ENCODE measurements at places on chromosomes 5 and 9. TPM values are rescaled to one million over a fixed set of nuclear protein-coding genes. Genes with fewer than 3 reads are reported as not detected.

- no peaks in the 10 kb centered on the region for H3K36me3 ChIP-seq
- H3K27ac ChIP-seq: no peak overlapping the region
- DNase-seq: no peak
- H3K27me3 ChIP-seq: no peaks in the 10 kb centered on the region
- no peaks in the 10 kb centered on the region for H3K4me1 ChIP-seq
- no peak overlapping the region for H3K4me3 ChIP-seq
Observed at GRCh38 chr5:116681334-116682013, 106.9 kb upstream of the SEMA6A start.

GRCh38 chr9:304106-304505, 89.4 kb downstream of the DOCK8 start:
- peaks cover 38% of the 10 kb centered on the region for H3K36me3 ChIP-seq
- no peak for DNase-seq
- peak overlapping the region; percentile 33 for H3K27ac ChIP-seq
- no peaks in the 10 kb centered on the region for H3K27me3 ChIP-seq
- no peak overlapping the region for H3K4me3 ChIP-seq
- peaks cover 4% of the 10 kb centered on the region for H3K4me1 ChIP-seq

DNA sequence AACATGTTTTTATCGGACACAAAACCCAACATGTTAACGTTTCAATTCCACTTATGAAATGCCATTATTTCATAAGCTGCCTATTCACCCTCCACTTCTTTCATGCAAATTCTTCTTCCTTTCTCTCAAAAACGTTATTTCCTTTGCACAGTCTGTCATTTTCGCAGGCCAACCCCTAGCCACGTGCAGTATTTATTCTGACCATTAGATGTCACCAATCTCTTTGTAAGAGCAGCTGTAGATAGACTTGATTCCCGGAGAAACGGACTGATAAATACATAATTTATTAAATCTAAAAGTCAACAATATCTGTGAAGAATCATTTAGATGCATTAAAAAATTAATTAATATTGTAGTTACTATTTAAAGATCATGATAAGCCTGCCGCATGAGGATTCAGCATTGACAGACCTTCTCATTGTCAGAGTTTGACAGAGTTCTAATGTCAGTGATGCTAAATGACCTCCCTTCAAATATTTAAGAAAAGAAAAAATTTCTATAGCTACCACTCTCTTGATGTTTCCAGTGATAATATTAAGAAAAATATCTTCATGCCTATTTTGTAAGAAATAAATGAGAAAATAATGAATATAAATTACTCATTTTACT, 933.6 kb downstream of the CDH12 start:
- no peaks in the 10 kb centered on the region for H3K4me1 ChIP-seq
- DNase-seq: no peak
- H3K4me3 ChIP-seq: no peak overlapping the region
- H3K36me3 ChIP-seq: no peaks in the 10 kb centered on the region
- no peaks in the 10 kb centered on the region for H3K27me3 ChIP-seq

GRCh38 chr9:91071184-91071990, 269.8 kb downstream of the SYK start:
- H3K4me1 ChIP-seq: peaks cover 9% of the 10 kb centered on the region
- DNase-seq: no peak
- no peak overlapping the region for H3K27ac ChIP-seq
- H3K4me3 ChIP-seq: no peak overlapping the region
- H3K27me3 ChIP-seq: no peaks in the 10 kb centered on the region
- no peaks in the 10 kb centered on the region for H3K36me3 ChIP-seq

- no peaks in the 10 kb centered on the region for H3K36me3 ChIP-seq
- H3K4me1 ChIP-seq: no peaks in the 10 kb centered on the region
- no peaks in the 10 kb centered on the region for H3K27me3 ChIP-seq
- no peak overlapping the region for H3K27ac ChIP-seq
- no peak overlapping the region for H3K4me3 ChIP-seq
Observed at GRCh38 chr5:169325273-169325672, 24.3 kb upstream of the SLIT3 start.

GRCh38 chr5:163624431-163624830, 119.0 kb downstream of the MAT2B start:
- no peak overlapping the region for H3K27ac ChIP-seq
- H3K36me3 ChIP-seq: no peaks in the 10 kb centered on the region
- H3K4me1 ChIP-seq: no peaks in the 10 kb centered on the region
- no peak for DNase-seq
- no peak overlapping the region for H3K4me3 ChIP-seq
- H3K27me3 ChIP-seq: no peaks in the 10 kb centered on the region

- no peaks in the 10 kb centered on the region for H3K36me3 ChIP-seq
- no peak overlapping the region for H3K4me3 ChIP-seq
- H3K4me1 ChIP-seq: no peaks in the 10 kb centered on the region
- H3K27me3 ChIP-seq: no peaks in the 10 kb centered on the region
Observed at GRCh38 chr5:23648656-23649055, 141.2 kb downstream of the PRDM9 start.

DNA sequence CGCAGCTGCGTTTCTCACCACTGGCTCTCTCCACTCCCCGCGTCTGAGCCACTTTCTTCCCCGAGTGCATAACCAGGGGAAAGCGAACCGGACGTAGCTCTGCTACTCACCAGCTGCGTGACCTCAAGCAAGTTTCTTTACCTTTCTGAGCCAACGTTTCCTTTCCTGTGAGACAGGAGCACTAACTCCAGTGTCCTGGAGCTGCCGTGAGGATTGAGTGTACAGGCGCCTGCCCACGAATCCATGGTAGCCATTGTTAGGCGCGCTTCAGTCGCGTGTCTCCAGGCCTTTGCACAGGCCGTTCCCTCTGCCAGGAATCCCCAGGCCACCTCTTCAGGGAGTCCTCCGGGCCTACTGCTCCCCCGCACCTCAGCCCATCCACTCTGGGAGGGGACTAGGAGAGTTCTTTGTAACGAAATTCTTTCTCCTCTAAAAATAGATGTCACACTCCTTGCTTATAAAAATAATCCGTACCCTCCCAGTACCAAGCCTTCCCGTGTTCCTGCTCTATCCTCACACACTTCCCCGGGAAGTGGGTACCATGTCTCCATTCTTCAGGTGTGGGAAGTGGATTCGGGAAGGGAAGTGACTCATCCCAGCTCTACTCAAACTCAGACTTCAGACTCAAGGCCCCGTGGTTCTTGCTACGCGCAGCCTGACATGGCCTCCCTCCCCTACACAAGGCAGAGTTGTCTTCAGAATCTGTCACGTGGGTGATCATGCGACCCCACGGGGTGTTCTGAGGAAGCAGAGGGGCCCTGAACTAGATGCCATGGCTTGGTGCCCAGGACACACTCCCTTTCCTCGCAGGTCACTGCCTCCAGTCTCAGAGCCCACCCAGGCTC, 16.1 kb upstream of the CRB2 start:
- peak overlapping the region; percentile 34 for H3K27ac ChIP-seq
- peaks cover 29% of the 10 kb centered on the region for H3K4me1 ChIP-seq
- peak overlapping the region; percentile 42 for H3K4me3 ChIP-seq
- H3K36me3 ChIP-seq: no peaks in the 10 kb centered on the region

DNA sequence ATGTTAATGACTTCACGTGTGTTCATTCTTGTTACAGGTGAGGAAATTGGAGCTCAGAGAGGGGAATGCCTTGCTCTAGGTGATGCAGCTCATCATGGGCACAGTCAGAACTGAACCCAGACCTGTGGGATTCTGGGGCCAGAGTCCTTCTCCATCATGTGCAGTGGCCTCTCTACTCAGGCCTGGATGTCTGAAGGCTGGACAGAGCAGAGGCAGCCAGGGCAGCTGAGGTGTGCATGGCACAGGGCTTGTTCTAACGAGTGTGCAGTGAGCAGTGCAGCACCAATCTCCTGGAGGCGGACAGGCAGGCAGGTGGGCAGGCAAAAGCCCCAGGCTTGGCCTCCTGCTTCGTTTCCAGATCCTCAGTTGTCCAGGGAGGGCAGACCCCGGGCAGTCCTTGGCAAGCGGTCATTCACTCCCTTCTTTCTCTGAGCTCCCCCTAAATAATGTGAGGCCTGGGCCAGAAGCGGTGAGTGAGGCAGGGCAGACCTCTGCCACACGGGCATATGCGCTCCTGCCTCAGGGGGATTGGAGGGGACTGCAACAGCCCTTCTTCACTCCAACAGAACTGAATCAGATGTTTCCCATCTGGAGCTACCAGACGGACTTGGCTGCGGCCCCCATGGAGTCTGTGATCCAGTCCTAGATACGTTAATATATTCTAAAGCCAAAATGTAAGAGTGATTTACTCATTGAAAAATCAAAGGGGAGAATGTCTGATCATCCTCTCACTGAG, 68.7 kb upstream of the FSTL4 start:
- H3K27me3 ChIP-seq: no peaks in the 10 kb centered on the region
- no peak overlapping the region for H3K27ac ChIP-seq

Gene SOHLH1
- not detected for total RNA-seq

DNA sequence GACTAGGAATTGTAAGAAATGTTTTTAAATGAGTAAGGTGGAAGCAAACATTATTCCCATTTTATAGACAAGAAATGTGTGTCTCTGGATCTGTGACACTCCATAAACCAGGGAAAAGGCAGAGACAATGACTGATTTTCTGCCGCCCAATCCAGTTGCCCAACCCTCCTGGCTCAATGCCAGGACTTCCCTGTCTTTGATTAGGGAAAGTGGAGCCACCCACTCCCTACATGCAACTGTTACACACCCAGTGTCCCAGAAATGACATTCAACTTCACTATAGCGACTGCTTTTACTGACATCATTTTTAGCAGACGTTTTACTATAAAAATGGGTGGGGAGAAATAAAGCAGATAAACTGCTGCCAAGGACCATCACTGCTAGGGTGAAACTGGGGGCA, 79.7 kb downstream of the THBS4 start:
- H3K27ac ChIP-seq: no peak overlapping the region
- no peak overlapping the region for H3K4me3 ChIP-seq
- no peaks in the 10 kb centered on the region for H3K27me3 ChIP-seq
- peaks cover 31% of the 10 kb centered on the region for H3K4me1 ChIP-seq
- H3K36me3 ChIP-seq: no peaks in the 10 kb centered on the region

DNA sequence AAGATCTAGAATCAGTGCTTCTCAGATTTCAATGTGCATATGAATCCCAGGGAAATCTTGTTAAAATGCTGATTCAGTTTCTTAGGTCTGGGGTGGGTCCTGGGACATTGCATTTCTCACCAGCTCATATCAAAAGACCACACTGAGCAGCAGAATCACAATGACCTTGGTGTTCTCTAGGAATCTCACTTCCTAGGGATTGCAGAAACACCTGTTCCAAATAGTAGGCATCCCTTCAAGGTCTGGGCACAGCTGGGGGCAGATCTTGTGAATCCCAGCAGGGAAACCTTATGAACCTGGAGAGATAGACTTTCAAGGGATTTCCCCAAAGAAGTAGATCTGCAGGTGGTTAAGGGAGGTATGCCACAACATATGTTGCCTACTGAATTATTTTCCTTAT, 8.9 kb upstream of the GARNL3 start:
- no peaks in the 10 kb centered on the region for H3K36me3 ChIP-seq
- no peak overlapping the region for H3K4me3 ChIP-seq
- DNase-seq: no peak
- no peak overlapping the region for H3K27ac ChIP-seq
- H3K27me3 ChIP-seq: no peaks in the 10 kb centered on the region

DNA sequence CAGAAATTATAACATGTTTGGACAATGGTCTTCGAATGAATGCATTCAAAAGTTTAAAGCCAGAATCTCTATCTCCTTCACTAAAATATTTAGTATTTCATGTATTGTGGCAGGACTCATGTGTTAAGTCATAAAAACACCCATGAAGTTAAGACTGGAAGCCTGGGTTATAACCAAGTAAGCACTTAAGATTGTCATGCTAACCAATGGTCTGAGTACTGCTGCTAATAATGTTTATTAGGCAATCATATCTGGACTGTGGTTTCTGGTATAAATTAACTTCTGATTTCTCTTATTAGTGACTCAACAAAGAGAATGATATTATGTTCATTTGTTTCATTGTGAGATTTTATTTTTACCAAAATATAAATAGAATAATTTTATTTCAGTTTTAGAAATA, 297.9 kb upstream of the EDIL3 start:
- no peaks in the 10 kb centered on the region for H3K36me3 ChIP-seq
- H3K4me3 ChIP-seq: no peak overlapping the region
- DNase-seq: no peak
- H3K27ac ChIP-seq: no peak overlapping the region
- no peaks in the 10 kb centered on the region for H3K4me1 ChIP-seq

- no peak overlapping the region for H3K27ac ChIP-seq
- H3K4me1 ChIP-seq: no peaks in the 10 kb centered on the region
- H3K36me3 ChIP-seq: no peaks in the 10 kb centered on the region
- no peaks in the 10 kb centered on the region for H3K27me3 ChIP-seq
Observed at GRCh38 chr9:132986640-132987620, 8.4 kb downstream of the GFI1B start.

Gene LHX6
- not detected for total RNA-seq

DNA sequence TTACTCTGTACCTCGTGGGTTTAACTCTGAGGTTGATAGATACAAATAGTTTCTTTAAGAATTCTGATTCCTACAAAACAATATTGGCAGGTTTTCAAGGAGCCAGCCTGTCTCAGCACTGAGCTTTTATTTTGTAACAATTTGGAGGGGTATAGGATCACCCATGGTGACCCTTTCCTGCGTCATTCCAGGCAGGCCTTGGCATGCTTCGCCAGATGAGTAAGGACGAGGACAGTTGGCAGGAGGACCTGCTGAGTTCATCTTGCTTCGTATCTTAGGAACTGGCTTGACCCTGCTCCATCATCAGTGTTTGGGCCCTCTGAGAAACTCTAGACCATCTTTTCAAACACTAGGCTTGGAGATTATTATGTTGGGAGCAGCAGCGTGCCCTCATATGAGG, 17.9 kb downstream of the ZNF462 start:
- H3K4me3 ChIP-seq: no peak overlapping the region
- no peaks in the 10 kb centered on the region for H3K36me3 ChIP-seq
- H3K27me3 ChIP-seq: no peaks in the 10 kb centered on the region
- H3K27ac ChIP-seq: no peak overlapping the region
- no peak for DNase-seq
- H3K4me1 ChIP-seq: no peaks in the 10 kb centered on the region

DNA sequence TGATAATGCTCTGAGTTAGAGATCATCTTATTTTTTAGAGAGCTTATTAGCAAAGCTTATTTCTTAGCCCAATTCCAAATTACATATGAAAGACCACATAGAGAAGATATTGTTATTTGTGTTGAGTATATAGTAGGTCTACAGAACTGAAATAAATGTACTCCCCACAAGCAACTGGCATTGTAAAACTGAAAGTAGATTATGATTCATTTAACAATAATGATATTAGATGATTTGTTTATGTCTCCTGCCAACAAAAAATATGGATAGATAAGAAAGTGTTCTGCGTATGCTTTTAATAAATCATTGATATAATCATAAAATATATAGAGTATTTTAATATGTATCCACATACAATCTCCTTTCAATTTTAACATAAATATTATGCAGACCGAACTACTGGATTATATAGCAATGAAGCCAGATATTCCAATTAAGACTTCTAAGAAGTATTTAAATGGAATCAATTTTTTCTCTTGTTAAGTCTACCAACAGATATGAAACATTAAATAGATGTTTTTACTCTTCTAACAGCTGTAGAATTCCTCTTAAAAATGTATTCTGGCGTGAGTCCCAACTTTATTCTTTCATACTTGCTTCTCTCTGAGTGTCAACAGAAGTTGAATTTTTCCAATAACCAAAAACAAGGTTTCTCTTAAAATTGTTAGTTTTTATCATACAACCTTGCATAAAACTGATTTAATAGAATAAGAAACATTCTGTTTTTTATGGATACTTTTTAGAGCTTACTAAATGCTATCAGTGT, 15.6 kb upstream of the DAB2 start:
- H3K4me3 ChIP-seq: no peak overlapping the region
- DNase-seq: no peak
- H3K27ac ChIP-seq: no peak overlapping the region

Data from CD4-positive, alpha-beta memory T cell (primary cell).